ENCODE measurements at places on chromosomes 6 and 20.

GRCh38 chr6:156820089-156820798 is 43.1 kb downstream of the ARID1B start:
- DNase-seq, result no peak

GRCh38 chr6:64256483-64256882 is 620.9 kb downstream of the PHF3 start:
- no peak for DNase-seq

DNA sequence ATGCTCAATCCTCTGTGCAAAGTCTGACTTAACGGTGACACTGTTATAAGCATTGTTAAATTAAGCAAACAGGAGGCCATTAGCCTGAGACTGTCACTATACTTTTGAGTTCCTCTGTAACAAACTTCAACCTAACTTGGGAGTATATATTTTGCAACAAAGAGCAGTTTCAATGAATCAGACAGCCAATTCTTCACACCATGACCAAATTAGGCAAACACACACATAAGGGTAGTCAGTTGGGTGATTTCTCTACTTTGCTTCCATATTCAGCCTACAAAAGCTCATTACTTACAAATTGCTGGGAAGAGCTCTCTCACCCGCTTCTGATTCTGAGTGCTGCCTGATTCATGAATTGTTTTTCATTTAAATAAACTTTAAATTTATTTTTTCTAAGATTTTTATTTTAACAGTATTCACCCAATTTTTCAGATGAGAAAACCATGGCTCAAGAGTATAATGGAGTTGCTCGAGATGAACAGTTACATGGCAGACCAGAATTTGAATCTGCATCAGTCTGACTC is 60.5 kb downstream of the HACE1 start:
- DNase-seq, result no peak

DNA sequence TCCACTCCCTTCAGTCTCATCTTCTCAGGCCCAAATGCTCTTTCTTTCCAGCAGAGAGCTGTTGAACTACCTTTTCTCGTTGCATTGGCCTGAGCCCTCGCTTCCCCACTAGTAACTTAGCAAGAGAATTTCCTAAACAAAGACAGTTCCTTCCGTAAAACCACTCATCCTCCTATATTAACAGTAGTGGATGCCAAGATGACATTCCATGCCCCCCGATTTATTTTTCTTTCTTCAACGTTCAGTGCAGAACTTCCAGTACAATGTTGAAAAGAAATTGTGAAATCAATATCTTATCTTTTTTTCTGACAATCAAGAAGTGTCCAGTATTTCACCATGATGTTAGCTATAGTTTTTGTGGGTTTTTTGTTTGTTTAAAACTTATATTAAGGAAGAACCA is 45.8 kb downstream of the SOX4 start:
- DNase-seq, result no peak

- DNase-seq, result no peak
These were observed 67.8 kb upstream of the EDN3 start for GRCh38 chr20:59232618-59233017.

All from NCI-H524 (cell line).